Posterior vena cava (tissue), 2 donors: ENCODE measurements at places on chromosomes 7 and 10. TPM values are rescaled to one million over a fixed set of nuclear protein-coding genes. Genes with fewer than 3 reads are reported as not detected.

- no peak for DNase-seq
These were observed 84.1 kb downstream of the SNX10 start for GRCh38 chr7:26375726-26376174.

DNA sequence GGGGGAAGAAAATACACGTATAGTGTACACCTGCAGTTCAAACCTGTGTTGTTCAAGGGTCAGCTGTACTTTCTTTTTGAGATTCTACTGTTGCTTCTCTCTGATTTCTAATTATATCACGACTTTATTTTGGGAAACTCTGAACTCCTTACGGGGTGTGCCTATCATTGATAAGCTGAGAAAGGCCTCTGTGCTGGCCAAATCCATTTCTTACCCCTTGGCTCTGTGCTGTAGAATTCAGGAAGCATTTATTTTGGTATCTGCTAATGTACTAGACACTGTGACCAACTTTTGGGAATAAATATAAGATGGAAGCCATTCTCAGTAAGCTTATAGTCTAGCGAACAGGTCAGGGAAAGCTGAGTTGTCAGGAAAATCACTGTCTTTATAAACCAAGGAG lies 26.9 kb upstream of the RPA3 start:
- no peak for DNase-seq

GRCh38 chr7:10724449-10724848 lies 249.2 kb upstream of the PHF14 start:
- no peak for DNase-seq

The KCNMA1 gene
- 99.7 TPM for total RNA-seq

- no peak for DNase-seq
These were observed 178.9 kb downstream of the ADK start for GRCh38 chr10:74329873-74330272.

The ASB10 gene
- total RNA-seq, result not detected
